ENCODE measurements at places on chromosomes 13 and 19. TPM values are rescaled to one million over a fixed set of nuclear protein-coding genes. Genes with fewer than 3 reads are reported as not detected.

The CBY2 gene
- not detected for total RNA-seq

The CCDC169 gene
- 0.38 TPM for total RNA-seq

The DAND5 gene
- total RNA-seq: 0.25 TPM

The FCHO1 gene
- 87.2 TPM for total RNA-seq

The CYP2A6 gene
- total RNA-seq: not detected

The TEX101 gene
- not detected for total RNA-seq

The LRFN3 gene
- total RNA-seq: 13.0 TPM

The SERTAD3 gene
- 13.9 TPM for total RNA-seq

The KIR3DL2 gene
- total RNA-seq: 0.67 TPM

The VMAC gene
- 13.8 TPM for total RNA-seq

The ZIM2 gene
- not detected for total RNA-seq

The ZNF571 gene
- total RNA-seq: 4.5 TPM

The ZNF540 gene
- 3.2 TPM for total RNA-seq

The PABPC3 gene
- 0.60 TPM for total RNA-seq

The LGALS7 gene
- not detected for total RNA-seq

The FAM216B gene
- total RNA-seq: not detected

The CILP2 gene
- 0.17 TPM for total RNA-seq

The TGFBR3L gene
- 1.4 TPM for total RNA-seq

The IZUMO2 gene
- total RNA-seq: not detected

The VSTM1 gene
- not detected for total RNA-seq

The ZNF776 gene
- 15.0 TPM for total RNA-seq

The ZNF726 gene
- total RNA-seq: 11.1 TPM
